Activated naive CD4-positive, alpha-beta T cell (primary cell): ENCODE measurements at places on chromosomes 3 and 15.

GRCh38 chr3:28328188-28329151, 20.1 kb upstream of the ZCWPW2 start:
- DNase-seq, result no peak

GRCh38 chr3:29426302-29427226, 145.7 kb downstream of the RBMS3 start:
- DNase-seq, result no peak

GRCh38 chr3:138332472-138333073, 2.9 kb upstream of the NME9 start:
- no peak for DNase-seq

GRCh38 chr3:151124476-151124875, 39.0 kb downstream of the MED12L start:
- no peak for DNase-seq

DNA sequence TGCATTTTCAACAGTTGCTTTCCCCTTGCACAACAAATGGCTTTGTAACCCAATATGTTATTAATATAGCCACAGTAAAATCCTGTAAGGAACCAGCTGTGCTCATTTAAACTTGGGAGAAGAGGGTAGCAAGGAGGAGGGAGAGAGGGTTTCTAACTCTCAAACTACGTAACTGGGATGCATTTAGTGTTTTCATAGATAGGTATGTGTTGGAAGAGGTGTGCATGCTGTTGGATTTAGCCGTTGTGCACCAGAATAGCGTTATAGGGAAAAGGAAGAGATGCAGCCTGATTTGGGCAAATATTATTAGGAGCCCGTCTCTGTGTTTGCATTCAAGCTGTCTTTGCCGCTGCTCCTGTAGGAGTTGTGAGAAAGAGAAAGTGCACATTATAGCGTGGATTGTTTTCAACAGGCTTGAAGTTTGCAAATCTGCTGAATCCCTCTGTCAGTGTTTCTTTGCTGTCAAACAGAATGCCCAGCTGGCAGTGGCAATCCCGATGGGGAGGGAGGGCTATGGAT, 39.4 kb downstream of the ARPP21 start:
- no peak for DNase-seq

DNA sequence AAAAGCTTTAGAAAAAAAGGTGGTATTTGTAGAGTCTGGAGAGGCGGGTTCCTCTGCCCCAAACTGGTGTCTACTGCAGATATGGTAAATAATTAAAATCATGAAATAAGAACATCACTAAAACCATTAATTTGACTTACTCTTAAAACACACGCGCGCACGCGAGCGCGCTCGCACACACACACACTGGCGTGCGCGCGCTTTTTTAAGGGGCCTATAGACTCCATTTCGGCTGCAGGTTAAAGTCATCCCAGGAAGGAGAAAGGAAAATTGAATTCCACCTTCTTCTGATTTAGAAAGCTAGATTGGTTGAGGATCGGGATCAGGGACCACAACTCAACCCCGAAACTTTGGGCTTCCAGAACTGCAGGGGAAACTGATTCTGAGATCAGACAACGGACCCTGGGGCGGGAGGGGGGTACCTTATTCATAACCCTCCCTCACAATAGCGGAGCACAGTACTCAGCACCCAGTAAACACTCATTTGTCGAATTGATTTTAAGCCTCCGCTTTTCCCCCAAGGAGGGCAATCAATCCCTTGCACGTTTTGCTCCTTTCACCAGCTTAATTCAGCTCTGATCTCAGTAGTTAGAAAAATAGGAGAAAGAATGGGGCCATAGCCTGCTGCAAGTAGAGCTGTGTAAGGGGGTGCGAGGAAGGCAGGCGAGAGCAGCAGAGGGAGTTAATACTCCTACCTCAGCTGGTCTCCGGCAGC, 509 bp upstream of the LRRC3B start:
- no peak for DNase-seq

DNA sequence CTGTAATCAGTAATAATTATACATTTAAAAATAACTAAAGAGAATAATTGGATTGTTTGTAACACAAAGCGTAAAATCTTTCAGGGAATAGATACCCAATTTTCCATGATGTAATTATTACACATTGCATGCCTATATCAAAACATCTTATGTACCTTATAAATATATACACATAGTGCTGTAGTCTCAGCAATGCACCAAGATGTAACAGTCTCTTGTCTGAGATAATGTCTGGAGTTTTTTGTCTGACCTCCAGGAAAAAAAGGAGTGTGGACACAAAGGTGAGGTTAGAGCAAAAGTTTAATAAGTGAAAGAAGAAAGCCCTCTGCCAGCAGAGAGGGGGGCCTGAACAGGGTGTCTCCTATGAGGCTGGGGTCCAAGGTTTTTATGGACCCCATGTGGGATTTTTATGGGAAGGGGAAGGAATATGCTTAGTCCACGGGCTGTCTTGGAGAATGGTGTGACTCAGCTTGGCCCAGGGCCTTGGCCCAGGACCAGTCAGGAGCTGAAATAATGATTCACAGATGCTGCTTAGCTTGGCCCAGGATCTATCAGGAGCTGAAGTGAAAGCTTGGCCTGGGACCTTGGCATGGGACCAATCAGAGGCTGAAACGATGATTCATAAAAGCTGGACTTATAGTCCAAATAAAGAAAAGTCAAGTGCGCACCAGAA, 545.0 kb downstream of the ZPLD1 start:
- DNase-seq, result no peak

- DNase-seq, result no peak
These were observed 146.5 kb upstream of the ARPP21 start for GRCh38 chr3:35492841-35493240.

GRCh38 chr3:127840671-127841070, 18.4 kb upstream of the MGLL start:
- no peak for DNase-seq
